ENCODE measurements at places on chromosomes 1 and 21.

DNA sequence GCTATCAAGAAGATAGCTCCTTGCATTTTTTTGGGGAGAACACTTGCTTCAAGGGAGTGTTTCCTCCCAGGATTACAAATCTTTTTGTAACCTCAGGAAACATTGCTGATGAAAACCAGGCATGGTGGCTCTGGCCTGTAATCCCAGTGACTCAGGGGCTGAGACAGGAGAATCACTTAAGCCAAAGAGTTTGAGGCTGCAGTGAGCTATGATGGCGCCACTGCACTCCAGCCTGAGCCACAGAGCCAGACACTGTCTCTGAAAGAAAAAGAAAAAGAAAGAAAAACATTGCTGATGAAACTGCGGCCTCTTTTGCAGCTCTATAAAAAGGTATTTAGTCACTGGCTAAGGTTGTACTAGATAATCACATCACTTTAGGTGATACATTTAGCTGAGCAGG lies 7.3 kb downstream of the RNU1-2 start:
- DNase-seq, result no peak

DNA sequence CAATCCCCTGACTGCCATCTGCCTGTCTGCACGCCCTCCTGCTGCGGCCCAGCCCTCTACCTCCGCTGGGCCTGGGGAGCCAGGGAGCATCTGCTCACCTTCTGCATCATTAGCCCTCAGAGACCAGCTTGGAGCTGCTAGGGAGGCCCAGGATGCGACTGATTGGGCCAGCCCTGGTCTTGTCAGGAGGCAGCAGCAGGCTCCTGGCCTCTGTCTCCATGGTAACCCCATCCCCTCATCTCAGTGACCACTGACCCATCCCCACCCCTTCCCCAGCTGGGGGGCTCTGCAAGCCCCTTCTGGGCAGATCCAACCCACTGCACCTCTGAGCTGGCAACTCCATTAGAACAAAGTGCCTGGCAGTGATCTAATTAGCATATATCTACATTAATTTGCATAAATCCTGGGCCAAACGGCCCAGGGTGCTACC lies 37.7 kb downstream of the NKAIN1 start:
- DNase-seq, result no peak

DNA sequence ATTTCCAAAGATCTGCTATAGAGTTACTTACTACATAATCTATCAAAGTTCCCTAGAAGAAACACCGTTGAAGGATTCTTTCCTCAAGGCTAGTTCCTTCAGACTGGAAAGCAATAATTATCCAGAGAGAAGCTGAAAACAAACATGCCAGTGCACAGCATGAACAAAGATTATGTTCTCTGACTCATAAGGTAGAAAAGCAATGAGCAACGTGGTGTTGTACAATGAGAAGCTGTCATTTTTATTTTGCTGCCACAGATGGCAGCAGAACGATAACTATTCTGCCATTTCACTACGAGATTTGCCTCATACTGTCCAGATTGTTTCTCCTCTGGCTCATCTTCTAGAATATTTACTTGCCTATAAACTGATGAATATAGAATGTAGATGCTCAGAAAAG lies 10.7 kb downstream of the EXTL2 start:
- DNase-seq, result no peak

- no peak for DNase-seq
Measured at GRCh38 chr21:28396421-28396820, 596.3 kb downstream of the LTN1 start.

DNA sequence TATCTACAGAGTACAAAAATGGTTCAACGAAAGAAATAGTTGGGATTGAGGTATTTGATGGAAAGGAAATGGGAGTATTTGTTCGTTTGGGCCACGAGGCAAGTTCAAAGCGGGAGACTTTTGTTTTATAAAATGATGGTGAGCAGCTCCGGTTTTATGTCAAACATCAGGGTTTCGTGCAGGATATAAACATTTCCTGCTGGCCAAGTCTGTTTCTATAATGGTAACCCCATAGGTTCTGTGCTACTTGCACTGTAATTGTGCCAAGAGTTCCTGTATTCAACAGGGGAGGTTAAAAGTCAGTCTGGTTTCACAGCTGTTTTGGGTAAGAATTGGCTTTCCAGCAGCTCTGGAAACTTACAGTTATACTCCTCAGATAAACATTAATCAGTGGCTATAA lies 290.3 kb upstream of the NRIP1 start:
- no peak for DNase-seq

DNA sequence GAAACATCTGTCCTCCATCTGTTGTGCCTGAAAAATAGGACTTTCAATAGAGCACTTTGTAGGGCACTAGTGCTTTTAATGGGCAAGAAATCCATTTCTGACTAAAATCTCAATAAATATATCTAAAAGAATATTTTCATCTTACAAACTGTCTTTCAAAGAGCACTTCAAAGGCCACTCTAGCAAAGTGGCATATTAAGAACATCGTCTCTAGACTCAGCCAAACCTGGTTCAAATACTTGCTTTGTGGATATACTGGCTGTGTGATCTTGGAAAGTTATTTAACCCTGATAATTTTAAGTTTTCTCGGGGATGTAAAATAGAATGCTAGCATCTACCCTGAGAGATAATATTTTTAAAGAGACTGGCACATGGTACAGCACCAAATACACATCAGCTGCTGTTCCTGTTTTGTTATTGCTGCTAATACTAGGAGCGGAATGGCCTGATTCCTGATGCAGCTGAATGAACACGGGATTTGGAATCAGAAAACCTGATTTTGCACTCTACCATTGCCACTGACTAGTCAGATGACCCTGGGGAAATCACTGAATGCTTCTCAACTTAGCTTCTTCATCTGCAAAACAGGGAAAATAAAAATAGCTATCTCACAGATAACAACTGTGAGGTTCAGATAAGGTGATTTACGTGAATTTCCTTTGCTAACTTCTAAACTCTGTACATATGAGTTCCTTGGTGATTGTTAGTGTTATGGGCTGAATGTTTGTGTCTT lies 25.2 kb upstream of the LRRC8C start:
- DNase-seq, result no peak

GRCh38 chr1:4954392-4954791 lies 300.0 kb downstream of the AJAP1 start:
- DNase-seq, result no peak

DNA sequence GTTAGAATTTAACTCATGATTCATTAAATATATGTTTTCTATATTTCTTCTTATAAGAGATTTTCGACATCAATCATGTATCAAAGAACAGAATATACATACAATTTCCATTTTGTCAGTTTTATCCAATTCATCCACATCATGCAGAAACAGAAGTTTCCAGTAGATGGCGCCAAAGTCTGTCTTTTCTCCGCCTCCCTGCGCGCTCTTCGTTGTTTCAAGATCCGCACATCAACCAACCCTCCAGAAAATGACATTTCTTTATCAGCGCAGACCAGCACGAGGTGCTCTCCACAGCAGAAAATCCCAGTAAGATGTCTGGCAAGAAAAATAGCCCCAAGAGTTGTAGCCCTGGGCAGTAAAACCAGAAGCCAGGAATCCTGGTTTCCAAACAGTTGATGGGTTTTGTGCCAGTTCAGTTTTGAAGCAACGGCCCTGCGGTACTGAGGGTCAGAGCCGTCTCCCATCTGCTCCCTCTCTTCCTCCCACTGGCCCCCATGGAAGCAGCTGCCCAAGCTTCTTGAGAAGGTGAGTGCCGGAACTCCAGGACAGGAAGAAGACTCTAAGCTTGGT lies 38.6 kb upstream of the GPR137B start:
- peak; percentile 74 for DNase-seq

DNA sequence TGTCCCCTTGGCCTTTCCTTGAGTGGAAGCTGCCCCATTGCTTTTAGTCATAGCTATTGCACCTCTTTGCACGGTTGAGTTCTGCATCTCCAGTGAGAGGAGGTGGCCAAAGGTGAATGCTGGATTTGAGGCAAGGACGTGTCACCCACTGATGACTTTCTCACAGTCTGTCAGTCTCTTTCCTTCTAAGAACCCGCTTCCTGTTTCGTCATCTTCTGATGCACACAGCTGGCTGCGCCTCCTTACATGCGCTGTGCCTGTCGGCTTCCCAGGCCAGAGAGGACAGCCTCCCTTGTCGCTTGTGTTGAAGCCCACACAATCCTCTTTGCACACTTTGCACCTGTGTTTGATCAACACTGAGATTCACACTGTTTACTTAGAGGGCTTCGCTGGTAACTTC lies 41.8 kb upstream of the PWP2 start:
- DNase-seq, result peak; percentile 79

- DNase-seq, result no peak
Measured at GRCh38 chr1:145991735-145992412, 4.5 kb downstream of the TXNIP start.

GRCh38 chr1:90784186-90784847 lies 67.2 kb upstream of the BARHL2 start:
- no peak for DNase-seq

GRCh38 chr1:161190962-161191521 lies 7.8 kb downstream of the ADAMTS4 start:
- DNase-seq, result no peak

GRCh38 chr1:224192082-224192788 lies 9.2 kb downstream of the DEGS1 start:
- DNase-seq, result no peak

DNA sequence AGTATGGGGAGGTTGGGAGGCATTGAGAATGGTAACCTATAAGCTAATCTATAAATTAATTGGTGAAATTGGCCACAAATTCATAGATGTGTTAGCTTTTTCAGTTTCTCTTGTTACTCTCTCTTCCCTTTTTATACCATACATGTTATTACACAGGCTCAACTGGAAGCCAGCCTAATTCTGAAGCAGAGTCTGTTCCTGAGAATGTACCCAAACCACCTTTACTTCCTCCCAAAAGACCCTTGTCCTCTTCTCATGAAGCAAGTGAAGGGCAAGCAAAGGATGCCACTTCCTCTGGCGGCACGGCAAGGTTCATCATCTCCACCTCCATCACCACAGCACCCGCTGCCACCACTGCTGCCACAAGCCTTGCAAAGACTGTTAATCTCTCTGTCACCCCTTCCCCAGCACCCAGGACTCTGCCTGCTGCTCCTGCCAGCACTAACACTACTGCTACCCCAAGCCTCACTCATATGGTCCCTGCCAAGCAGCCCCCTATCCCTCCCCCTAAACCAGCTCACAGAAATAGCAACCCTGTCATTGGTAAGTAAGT lies 39.5 kb upstream of the RCC1 start:
- DNase-seq, result no peak

DNA sequence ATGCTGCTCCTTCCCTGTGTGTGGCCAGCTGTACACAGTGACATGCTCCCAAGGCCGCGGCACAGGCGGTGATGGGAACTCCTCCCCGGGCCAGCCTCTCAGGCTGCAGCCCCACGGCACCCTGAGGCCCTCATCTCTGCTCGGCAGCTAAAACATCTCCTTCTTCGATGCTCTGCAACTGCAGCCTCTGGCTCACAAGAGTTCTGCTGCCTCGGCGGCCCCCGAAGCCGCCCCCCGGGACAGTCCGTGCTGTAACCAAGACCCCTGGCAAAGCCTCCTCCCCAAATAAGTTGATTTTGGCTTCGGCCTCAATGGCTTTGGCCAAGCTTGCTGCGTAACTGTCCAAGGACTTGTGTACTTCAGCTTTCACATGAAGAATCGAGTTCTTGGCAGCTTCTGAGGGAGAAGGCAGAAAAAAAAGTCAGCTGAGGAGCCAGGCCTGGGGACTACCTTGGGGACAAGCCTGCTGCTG lies 51.3 kb downstream of the GPR161 start:
- DNase-seq, result no peak

GRCh38 chr1:51219022-51219421 lies 17.1 kb upstream of the RNF11 start:
- DNase-seq, result no peak

- DNase-seq, result no peak
Measured at GRCh38 chr1:212970085-212970484, 19.7 kb downstream of the VASH2 start.
